ENCODE measurements at places on chromosomes 3 and 15.

GRCh38 chr3:133293397-133294110 is 106.3 kb upstream of the BFSP2 start:
- DNase-seq: peak; percentile 32

- DNase-seq: no peak
Measured at GRCh38 chr3:145817870-145818483, 343.0 kb downstream of the PLOD2 start.

DNA sequence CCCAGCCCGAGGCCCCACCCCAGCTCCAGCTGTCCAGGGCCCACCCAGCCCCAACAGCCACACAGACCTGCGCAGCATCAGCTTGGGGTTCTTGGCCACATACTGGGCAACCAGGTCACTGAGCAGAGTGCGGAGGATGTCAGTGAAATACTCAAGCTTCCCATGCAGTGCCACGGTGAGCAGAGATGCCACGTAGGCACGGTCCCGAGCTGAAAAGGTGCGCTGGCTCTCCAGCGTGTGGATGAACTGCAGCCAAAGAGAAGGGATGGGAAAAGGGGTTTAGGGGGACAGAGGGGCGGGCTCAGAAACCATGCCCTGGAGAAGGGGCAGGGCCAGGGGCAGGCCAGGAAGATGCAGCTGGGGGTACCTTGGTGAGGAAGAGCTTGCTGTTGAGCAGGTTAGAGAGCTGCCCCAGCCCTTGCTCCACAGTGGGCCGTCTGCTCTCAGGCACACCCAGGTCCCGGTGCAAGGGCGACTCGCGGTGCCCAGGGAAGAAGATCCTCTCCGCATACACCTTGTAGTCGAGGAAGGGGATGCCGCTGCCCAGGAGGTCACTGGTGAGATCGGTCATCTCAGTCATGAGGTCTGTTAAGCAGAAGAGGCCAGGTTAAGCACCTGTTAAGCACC is 17.4 kb downstream of the PLXNB1 start:
- peak; percentile 0 for DNase-seq

DNA sequence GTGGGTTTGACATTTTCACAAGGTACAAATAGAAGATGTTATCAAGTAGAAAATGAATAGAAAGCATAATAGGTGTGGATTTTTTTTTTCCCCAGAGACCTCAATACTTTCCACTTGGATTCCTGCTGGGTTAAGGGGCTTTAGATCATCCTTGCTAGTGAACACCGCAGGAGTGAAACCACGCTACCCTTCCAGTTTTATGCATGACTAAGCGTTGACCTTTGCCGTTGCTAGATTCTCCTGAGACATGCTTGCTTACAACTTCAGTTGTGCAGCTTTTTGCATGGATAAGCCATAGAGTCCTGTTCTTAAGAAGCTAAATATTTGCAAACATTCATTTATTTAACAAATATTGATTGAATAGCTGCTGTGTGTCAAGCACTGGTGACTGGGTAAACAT is 299.7 kb upstream of the LMCD1 start:
- no peak for DNase-seq

DNA sequence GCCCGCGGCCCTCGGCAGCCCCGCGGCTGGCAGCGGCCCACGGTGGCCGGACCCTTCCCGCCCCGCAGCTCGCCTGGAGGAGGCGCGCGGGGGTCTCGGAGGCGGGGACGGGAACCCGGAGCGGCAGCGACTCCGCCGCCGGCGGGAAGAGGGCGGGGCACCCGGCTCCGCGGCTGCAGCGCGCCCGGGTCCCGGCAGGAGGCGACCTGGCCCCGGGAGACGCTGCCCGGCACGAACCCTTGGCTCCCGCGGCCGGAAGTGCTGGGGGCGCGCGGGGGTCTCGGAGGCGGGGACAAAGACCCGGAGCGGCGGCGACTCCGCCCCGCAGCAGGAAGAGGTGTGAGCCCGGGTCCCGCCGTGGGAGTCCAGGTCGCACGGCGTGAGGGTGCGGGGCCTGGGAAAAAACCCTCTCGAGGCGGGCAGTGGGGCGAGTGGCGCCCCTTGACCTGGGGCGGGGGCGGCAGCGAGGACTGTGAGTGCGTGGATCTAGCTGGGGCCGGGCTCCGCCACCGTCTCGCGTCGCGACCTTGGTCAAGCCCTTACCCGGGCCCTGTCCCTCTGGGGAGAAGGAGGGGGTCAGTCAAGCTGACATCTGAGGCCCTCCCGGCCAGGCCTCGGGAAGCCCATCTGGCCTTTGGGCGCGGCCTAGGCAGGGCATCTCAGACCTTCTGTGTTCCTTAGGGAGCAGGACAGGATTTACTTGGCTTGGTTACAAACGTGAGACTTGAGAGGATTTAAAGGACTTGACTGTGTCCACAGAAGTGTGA is at the start of gene CIB2:
Gene CIB2, minus strand, starts transcription at position 151 of the 767 bp plus-strand sequence. CDS start 230 bp downstream, outside the sequence.
- DNase-seq: peak; percentile 72

GRCh38 chr3:147410526-147411237 is 1.5 kb downstream of the ZIC1 start:
- no peak for DNase-seq

- no peak for DNase-seq
Measured at GRCh38 chr3:47428662-47429061, 47.1 kb downstream of the SCAP start.

GRCh38 chr3:141610939-141611338 is 124.1 kb downstream of the RASA2 start:
- DNase-seq: no peak

- DNase-seq: no peak
Measured at GRCh38 chr3:45535665-45536064, 58.9 kb upstream of the LIMD1 start.

- no peak for DNase-seq
Measured at GRCh38 chr3:152785051-152785450, 49.9 kb upstream of the P2RY1 start.

DNA sequence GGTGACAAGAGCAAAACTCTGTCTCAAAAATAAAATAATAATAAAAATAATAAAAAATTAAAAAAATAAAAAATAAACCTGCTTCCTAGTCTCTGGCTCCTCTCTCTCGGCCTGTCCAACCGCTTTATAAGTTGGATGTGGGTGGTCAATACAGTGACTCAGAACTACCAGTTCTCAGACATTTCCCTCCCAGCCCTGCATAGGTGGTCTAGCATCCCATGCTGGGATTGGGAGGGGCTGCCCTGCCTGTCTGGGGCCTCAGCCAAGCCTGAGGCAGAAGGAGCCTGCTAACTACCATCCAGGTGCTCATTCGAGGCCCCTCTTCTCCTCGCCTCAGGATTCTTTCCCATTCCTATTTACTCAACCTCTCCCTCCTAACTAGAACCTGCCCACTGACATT is 33.3 kb upstream of the BLM start:
- DNase-seq: no peak

DNA sequence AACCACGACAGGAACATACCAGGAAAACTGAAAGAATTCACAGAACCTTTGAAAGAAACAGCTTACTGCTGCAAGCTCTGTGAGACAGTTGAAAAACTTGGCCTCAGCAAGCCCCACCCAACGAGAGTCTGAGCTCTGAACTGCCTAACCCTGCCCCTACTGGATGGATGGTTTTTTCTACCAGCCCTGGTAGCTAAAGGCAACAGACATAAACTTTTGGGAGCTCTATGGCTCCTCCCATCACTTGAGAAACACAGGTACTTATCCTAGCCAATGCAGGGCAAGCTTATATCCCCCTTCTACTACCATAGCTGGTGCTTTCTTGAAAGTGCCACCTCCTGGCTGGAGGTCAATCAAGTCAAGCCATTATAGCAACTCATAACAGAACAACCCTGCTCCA is 471.8 kb downstream of the GRM7 start:
- DNase-seq: no peak

DNA sequence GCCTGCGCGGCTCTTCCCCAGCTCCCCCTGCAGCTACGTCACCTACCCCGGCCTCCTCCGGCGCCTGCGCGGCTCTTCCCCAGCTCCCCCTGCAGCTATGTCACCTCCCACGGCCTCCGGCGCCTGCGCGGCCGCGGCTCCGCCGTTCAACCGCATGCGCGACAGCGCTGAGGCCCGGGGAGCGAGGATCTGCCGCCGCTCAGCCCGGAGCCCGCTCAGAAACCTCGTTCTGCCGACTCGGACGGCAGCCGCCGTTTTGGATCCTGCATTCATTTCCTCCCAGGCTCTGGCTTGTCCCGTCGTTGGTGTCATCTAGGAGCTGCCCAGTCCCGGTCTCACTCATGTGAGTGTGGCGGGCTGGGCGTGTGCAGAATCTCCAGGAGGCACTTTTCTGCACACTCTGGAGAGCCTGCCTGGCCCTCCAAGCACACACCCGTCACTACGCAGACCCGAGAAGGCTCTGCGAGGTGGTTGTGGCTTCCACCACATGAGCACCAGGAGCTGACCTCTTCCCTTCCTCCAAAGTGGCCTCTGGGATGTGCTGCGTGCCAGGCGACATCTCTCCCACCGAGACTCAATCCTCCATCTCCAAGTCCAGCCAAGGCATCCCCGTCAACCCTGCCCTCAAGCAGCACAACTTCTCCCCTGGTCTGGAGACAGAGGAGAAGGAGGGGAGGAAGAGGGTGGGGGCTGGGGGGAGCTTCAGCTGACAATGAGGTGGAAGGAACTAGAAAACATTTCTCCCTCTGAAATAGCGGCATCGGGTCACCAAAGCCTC is 165.3 kb downstream of the CHSY1 start:
- DNase-seq: no peak

- DNase-seq: no peak
Measured at GRCh38 chr3:164351131-164351530, 727.2 kb downstream of the SI start.

DNA sequence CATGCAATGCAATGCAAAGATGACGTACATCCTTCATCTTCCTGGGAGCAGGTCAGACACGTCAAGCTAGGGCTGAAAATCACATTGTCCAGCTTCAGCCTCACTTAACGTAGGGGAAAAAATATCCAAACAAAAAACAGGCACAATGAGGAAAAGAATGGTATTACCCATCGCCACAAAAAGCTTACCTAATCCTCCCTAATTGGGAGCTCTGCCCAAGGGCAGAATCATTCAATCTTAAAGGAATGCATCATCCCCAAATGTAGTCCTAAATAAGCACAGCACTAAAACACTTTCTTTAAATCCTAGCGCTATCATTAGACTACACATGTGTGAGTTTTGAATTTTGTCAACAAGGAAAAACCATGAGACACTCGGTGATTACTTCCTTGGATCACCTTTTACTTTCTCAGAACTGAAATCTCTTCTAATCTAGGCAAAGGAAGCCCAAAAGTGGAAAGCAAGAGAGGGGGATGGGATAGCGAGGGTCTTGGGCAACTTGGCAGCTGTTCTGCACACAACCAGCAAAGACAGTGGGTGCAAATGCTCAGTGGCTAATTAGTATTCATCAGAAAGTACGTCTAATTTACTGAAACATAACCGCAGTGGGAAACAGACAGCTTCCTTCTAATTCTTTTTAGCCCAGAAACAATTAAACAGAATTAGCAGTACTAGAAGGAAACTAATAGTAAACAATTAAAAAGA is 87.4 kb downstream of the ADAMTS9 start:
- no peak for DNase-seq
